ENCODE measurements at places on chromosomes 5 and 9.

DNA sequence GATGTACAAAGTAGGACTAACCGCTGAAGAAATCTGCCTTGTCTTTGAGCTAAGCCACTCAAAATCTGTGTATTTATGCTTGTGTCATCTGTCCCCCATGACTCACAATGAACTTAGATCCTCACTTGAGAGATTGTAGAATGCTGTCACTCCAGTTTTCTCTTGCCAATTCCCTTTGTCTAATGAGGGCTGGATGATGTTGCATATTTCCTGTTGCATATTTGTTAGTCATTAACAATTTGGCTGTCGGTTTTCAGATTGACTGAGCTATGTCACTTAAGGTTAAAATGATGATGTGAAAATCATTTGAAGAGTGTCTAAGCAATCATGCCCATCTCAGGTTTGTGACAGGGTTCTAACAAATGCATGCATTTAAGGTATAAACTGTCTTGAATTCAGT lies 481.7 kb downstream of the CDH10 start:
- no peak for DNase-seq

DNA sequence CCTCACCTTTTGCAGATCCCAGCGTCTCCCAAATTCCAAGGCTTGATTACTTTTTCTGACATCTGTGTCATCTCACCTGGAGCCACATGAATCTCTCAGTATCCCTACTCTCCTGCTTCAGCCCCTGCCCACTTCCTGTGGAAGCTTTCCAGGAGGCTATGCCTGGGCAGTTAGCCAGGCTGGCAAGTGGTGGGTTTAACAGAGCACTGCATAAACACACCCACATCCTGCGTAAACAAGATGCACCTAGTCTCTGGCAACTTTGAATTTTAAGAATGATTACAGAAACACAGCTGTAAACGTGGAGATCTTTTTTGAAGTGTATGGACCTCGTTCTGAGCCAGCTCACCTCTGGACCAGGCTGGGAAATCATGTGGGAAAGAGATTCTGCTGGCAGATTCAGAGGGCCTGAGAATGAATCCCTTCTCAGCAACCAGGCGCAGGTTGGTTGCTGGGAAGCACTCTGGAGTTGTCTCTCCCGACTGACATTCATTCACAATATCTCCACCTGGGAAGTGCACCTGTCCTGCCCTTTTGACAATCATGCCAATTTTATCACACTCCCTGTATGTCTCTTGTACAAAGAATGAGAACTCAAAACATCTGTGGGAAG lies 55.7 kb upstream of the FANCC start:
- DNase-seq, result no peak

GRCh38 chr5:43037636-43038495 lies 2.3 kb downstream of the ANXA2R start:
- DNase-seq, result no peak

GRCh38 chr5:156687514-156687913 lies 162.6 kb upstream of the PPP1R2B start:
- DNase-seq, result no peak

DNA sequence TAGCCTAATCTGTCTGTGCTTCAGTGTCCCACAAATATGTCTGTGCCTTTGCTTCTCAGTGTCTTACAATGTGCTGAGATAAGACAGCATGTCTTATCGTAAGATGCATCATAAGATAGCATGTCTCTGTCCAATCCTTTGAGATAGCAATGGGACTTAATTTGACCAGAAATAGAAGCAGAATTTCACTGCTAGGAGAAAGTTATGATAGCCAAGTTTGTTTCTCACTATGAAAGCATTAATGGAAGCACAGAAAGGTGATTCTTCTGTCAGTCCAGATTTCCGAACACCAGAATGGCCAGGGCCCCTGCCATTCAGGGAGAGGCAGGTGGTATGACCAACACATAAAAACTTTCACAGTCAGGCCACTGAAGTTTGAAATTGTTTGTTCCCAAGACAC lies 111.4 kb downstream of the TRIM32 start:
- DNase-seq, result no peak

DNA sequence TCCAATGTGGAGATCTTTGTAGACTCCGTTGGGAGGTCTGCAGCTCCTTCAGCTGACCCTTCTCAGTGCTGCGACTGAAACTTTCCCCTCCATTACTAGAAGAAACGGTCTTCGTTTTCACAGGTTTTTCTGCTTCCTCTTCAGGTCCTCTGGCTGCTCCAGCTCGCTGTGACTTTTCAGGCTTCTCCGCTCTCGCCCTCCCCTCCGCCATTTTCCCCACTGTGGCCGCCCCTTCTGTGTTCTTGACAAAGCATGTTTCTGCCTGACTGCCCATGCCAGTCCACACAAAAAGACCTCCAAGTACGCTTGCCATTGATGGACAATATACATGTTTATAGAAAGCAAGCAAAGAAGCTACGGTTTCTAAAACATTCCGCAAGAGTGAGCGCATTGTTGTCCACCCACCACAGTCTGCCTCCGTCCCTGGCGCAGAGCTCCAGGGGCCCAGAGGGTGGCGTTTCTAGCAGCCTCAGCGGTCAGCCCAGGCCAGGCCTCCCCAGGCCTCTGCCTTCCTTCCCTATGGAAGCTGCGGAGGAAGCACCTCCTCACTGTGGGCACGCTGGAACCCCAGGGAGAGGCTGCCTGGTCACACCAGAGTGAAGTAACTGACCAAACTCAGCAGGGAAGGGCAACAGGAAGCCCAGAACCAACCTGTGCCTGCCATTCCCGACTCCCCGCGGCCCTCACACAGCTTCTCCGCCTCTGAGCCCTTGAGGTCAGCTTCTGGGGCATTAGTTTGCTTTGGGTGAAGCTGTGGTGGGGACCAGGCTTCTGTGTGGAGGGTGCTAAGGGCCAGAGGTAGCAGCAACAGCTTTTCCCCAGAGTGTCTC lies 19.9 kb upstream of the S1PR3 start:
- no peak for DNase-seq

DNA sequence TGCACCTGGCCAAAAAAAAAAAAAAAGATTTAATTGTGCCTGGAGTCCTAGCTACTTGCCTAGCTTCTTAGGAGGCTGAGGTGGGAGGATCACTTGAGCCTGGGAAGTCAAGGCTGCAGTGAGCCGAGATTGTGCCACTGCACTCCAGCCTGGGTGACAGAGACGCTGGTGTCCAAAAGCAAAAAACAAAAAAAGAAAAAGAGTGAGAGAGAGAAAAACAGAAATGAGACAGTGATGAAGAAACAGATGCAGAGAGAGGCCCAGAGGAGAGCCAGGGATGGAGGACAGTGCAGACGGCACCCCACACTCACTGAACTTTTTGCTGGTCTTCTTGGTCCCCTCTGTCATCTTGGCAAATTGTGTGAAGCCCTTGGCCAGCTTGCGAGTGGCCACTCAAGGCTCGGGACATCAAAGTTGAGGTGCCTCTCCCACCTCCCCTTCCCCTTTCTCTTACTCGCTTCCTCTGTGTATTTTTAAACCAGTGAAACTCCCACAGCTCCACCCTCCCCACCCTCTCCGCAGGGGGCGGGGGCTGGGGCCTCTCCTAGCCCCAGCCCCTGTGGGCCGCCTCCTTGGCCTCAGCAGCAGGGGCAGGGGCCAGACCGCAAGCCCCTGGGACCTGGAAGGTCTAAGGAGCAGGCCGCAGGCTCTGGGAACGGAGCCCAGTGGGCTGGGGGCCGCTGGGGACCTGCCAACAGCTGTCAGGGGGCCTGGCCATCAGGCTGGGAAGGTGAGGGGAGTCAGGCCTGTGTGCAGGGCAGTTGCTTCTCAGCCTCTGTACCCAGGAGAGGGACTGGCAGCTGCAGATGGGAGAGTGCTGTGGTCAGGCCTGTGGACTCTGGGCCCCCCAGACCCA lies at the start of gene SH2D3C:
Gene SH2D3C (minus strand): TSS at position 387 of the 856 bp plus-strand sequence. CDS start 39 bp downstream, at position 348.
- peak; percentile 74 for DNase-seq

DNA sequence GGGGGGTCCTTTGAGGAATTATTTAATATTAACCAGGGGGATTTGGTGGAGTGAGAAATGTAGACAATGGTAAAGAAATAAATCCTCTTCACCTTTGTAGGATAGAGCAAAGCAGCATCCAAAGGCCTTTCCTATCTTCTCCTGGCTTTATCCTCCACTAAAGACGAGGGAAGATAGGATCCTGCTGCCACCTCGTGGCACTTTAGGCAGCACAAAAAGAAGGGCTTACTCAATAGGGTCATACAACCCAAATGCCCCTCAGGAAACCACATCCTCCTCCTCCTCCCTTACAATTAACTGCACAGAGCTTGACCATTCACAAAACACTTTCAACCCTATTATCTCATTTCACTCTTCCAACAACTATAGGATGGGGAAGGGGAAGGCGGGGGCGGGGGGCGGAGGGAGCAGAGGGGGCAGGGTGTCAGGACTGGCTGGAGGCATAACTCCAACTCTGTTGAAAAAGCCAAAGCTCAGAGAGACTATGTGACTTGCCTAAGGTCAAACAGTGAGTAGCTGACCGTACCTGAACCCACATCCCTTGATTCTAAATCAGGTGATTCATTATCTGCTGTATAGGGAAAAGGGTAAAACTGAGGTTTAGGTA lies 45.4 kb upstream of the MYOT start:
- DNase-seq, result no peak

DNA sequence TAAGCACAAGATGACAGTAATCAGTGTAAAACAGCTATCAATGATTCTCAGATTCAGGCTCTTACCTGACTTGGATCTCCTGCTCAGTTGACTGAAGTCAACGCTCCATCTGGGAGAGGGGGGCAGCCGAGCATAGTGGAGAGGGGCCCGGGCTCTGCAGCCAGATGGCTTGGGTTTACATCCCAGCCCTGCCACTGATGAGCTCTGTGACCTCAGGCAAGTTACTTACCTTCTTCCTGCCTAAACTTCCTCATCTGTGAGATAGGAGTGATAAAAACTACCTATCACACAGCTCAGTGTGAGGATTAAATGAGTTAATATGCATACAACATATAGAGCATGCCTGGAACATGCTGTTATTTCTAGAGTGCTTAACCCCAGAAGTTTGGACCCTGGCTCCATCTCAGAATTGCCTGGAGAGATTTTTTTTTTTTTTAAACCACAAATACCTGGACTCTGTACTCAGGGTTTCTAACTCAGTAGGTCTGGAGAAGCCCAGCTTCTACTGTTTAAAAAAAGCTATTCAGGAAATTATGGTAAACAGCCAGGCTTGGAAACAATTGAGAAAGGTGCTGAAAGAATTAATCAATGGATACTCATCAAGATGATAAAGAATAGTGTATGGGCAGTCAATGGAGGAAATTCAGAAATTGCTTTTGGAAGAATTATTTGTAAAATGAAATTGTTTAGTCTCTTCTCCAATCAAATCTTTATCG lies 72.2 kb downstream of the ANKRD55 start:
- DNase-seq, result no peak

GRCh38 chr5:93294199-93294598 lies 286.8 kb downstream of the NR2F1-AS1 start:
- no peak for DNase-seq

DNA sequence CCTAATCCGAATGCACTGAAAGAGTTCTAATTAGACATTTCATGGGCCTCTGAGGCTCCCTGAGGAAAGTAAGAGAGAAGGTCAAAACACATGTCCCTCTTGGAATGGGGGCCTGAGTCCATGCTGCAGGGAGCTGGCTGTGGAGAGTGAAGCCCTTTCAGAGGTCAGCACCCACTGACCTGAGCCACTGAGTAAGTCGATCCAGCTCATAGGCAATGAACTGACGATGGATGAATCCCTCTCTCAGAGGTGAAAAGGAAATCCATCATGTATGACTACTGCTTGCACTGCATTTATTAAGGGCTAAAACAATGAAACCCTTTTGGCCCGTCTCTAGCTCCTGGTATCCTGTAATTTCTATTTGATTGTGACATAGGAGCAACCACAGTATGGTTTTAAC lies 288.9 kb upstream of the VLDLR start:
- DNase-seq, result no peak

DNA sequence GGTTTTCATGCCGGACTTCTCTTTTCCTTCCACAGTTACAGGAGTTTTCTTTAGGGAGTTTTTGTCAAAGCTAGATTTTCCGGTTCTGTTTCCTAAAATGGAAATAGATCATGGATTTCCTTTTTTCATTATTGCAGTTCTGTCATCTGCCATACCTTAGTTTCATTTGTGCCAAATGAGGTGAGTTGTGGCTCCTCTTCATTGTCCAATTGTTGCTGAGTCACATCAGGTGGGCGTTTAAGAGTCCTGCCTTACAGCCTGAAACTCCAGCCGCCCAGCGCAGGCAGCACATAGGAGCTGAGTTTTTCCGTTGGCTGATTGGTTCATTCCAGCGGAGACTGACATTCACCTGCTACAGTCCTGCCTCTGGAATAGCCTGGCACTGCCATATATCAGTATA lies 14.1 kb downstream of the SLC25A25 start:
- no peak for DNase-seq

GRCh38 chr9:73348471-73348870 lies 196.8 kb downstream of the ANXA1 start:
- DNase-seq, result no peak

DNA sequence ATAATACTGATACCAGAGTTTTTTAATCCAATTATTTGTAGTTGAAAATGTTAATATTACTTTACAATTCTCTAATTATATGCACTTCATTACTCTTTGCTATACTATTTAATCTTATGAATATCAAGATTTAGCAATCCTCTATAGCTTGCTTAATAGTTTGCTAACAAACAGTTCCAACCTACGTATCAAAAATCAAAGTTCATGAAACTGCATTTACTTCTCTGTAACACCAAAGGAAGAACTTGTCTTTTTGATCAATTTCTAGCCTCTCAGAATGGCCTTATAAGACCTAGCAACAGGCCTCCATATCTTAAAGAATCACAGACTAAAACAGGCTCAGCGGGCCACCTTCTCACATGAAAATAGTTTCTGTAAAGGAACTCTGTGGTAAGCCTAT lies 68.9 kb downstream of the ADAMTS6 start:
- no peak for DNase-seq

GRCh38 chr9:72292256-72292682 lies 72.7 kb downstream of the ZFAND5 start:
- DNase-seq, result no peak

- DNase-seq, result no peak
These were observed 348.0 kb downstream of the SEMA5A start for GRCh38 chr5:9197881-9198260.

GRCh38 chr5:6376974-6377520 lies 1.3 kb downstream of the MED10 start:
- DNase-seq, result no peak

GRCh38 chr5:133945568-133945967 lies 22.9 kb downstream of the C5orf15 start:
- no peak for DNase-seq

GRCh38 chr5:13833440-13833839 lies 111.0 kb downstream of the DNAH5 start:
- DNase-seq, result no peak

GRCh38 chr5:132528866-132529634 lies 14.3 kb downstream of the IL5 start:
- no peak for DNase-seq

GRCh38 chr5:170182491-170182890 lies 50.3 kb upstream of the C5orf58 start:
- DNase-seq, result no peak
